CD4-positive, alpha-beta T cell (primary cell): ENCODE measurements at places on chromosomes 6 and 20.

DNA sequence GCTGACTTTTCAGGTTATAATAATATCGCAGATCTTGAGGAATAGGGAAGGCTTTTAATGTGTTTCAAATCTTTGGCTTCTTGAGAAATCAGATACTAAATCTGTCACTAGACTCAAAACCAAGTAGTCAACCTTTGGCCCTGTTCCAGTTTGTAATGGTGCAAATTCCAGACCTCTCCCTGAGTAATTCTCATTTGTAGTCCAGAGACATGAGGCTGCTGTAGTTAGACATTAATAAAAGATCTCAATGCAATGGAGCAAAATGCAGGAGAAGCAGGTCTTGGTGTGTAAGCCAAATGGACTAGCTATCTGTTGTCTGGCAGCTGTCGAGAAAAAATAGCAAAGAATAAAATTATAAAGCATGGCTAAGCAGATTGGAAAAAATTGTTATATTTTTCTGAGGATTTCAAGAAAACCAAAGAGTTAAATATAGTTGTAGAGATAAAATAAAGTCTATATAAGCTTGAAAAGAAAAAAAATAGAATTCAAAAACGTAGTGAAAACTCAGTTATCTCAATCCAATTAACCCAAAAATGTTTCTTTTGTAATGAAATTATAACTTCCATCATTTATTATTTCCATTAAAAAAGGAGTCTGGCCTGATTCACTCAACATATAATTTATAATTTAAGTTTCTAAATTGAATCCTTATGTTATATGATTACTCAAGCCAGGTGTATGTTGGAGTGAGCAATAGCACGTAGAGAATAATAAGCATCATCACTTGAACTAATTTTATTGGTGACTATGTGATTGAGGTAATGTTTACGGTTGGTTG lies 161.5 kb upstream of the ADGRB3 start:
- no peak for DNase-seq

GRCh38 chr6:131792091-131792496 lies 15.7 kb upstream of the ENPP1 start:
- no peak for DNase-seq

GRCh38 chr6:64376394-64376793 lies 740.8 kb downstream of the PHF3 start:
- no peak for DNase-seq

DNA sequence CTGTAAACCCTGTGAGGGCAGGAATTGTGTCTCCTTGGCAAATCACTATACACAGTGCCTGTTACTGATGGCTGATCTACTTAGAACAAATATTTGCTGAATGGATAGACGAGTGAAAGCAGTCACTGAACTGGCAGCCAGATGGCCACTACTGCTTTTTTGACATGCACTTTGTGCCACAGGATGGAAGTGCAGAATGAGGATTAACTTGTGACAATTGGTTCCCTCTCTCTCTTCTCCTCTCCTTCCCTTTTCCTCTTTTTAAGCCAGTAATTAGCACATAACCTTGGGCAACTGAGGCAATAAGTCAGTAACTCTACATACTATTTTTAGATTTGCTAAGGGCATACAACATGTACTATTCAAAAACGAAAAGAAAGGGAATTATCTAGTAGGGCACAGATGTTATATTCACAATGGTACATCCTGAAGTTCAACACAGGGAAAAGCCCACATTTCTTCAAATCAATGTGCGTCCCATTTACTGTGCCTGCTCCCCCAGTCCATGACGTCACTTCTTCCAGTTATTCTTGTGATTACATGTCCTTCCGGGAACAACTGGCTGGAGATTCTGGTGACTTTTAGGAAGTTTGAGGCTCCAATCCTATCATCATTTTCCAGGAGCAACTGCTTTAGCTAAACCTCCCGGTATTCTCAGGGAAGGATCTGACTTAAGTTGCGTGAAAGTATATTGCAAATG lies 17.0 kb upstream of the RPS6KA2 start:
- DNase-seq: no peak

GRCh38 chr20:61149636-61150035 lies 102.4 kb upstream of the CDH4 start:
- no peak for DNase-seq

- DNase-seq: no peak
Measured at GRCh38 chr6:114297135-114297534, 45.7 kb downstream of the HS3ST5 start.

GRCh38 chr20:20806121-20807095 lies 94.0 kb upstream of the RALGAPA2 start:
- DNase-seq: no peak

DNA sequence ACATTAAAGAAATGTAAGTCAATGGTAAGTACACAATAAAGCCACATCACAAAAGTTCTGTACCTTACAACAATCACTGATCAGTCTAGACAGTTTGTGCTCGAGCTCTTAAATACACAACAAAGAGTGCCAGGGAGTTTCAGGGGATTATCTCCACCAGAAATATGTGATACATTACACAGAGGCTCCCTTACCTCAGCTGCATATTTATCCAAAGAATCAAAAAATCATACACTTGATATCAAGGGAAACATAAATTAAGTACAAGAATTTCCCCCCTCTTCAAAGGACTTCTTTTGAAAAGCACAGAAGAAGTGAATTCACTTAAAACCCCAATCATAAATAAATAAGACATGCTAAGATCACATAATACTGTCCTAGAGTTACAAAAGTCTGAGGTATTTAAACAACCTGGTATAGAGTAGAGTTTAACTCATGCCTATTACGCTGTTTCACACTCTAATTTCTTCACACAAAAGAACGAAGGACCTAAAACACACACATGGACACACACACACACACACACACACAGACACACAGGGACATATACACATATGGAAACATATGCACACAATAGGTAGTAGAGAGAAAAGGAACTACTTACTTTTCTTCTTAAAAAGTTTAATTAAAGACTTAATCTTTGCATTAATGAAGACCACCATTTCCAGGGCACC lies 528 bp downstream of the NHSL1 start:
- DNase-seq: no peak

GRCh38 chr6:16086965-16087364 lies 41.9 kb upstream of the MYLIP start:
- DNase-seq: no peak

- DNase-seq: no peak
Measured at GRCh38 chr6:85747093-85747492, 104.4 kb upstream of the SYNCRIP start.

DNA sequence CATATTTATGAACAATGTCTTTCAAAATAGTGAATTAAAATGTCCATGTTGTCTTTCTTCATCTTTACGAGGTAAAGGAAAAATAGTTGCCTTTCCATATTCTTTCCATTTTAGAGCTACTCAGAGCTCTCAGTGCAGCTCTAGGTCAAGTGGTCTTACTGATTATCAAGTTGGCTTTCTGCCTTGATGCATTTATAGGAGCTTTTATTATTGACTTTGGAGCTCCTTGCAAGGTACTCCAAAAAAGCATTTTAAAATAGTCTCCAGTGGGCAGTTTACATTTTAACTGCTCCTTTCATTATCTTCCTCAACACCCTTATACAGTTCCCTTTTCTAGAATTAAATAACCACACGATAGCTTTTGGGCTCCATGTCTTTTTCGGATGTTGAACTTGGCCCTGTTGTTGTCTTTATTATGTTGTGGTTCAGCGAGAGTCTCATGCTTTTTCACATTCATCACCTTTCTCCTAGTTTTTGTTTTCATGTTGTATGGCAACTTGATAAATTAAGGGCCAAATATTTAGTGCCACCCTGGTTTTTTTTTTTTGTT lies 122.9 kb downstream of the CLIC5 start:
- DNase-seq: no peak

- DNase-seq: no peak
Measured at GRCh38 chr6:19712012-19712688, 125.0 kb upstream of the ID4 start.

DNA sequence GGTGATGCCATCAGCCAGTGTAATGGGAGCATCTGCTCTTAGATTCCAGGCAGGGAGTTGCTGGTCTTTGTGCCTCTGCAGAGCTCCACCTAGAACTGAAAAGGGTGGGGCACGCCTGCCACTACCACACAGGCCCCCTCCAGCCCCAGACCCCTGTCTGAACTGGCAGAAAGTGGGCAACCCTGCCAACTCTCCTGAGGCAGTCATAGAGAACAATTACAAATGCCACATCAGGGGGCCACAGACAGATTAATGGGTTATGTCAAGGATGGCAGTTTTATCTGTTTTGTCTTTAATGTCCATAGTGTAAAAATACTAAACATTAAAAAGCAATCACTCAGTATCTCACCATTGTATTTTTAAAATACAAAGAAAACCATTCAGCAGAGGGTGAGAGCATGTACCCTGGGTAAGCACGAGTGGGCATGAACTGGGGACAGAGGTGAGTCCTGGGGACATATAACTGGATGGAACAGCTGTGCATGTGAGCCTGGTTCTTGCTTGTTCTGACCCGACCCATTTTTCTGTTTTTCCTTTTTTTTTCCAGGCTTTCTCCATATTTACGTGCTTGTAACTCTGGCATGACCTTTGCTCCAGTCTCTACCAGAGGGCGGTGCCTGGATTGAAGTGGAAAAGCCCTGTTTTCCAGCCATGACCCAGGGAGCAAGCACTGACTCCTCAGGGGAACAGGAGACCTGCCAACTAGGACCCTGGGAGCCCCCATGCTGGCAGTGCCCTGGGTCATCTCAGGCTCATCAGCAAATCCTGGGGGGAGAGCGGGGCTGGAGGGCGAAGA lies 8.2 kb downstream of the TRAF3IP2 start:
- no peak for DNase-seq

GRCh38 chr20:48635791-48636267 lies 192.0 kb downstream of the PREX1 start:
- peak; percentile 35 for DNase-seq

- no peak for DNase-seq
Measured at GRCh38 chr6:3052481-3053230, 15.6 kb upstream of the RIPK1 start.

GRCh38 chr6:28537065-28537464 lies 11.4 kb downstream of the GPX5 start:
- no peak for DNase-seq

DNA sequence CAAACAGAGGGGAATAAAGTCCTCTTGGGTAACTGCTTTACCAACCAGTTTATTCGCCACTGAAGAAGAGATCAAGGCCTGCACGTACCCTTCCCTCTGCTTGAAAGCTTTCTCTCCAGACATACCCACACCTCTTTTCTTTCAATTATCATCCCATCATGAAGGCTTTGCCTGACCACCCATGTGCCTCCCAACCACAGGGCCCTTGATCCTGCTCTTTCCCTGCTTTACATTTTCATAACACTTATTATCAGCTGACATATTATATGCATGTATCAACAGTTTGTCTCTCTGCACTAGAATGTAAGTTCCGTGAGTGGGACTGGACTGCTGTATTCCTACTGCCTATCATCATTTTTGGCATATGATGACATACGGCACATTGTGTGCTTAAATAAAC lies 20.9 kb upstream of the RPN2 start:
- DNase-seq: no peak

- DNase-seq: no peak
Measured at GRCh38 chr20:45959956-45960630, 11.9 kb downstream of the ZNF335 start.

GRCh38 chr20:48275286-48276020 lies 490.2 kb upstream of the SULF2 start:
- no peak for DNase-seq

- no peak for DNase-seq
Measured at GRCh38 chr6:74956559-74957428, 249.1 kb downstream of the COL12A1 start.

DNA sequence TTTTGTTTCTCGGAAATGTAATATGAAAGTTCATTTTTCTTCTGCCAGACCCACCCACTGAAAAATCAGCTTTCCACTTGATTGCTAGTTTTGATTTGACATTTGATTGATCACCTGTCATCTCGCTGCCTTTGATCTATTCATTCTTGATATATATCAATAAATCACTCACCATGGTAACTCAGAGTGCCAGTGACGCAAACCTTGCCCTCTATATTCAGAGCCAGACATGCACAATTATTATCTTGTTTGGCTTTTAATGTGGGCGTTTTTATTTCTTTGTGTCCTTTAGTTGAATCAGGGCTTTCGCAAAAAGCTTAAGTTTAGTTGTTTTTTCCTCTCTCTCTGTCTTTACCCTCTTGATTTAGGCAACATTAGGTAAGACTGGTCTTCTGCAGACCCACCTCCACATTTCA lies 2.0 kb downstream of the TSHZ2 start:
- peak; percentile 38 for DNase-seq

GRCh38 chr20:38143646-38144554 lies 21.2 kb downstream of the TGM2 start:
- DNase-seq: peak; percentile 61

DNA sequence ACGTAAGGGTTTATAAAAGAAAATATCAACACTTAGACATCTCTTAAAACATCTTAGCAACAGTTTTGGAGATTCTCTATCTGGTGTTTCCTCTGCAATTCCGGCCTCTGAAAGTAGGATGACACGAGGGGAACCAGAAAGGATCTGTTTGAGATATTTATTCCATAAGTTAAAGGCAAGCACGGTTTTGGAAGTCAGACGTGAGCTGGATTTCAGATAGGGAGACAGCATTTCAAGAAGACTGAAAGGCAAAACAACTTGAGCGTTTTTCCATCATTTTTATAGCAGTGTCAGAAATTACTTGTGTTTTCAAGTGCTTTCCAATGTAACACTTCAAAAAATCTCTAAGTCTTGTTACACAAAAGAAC lies 52.9 kb upstream of the BTN3A2 start:
- DNase-seq: peak; percentile 45

DNA sequence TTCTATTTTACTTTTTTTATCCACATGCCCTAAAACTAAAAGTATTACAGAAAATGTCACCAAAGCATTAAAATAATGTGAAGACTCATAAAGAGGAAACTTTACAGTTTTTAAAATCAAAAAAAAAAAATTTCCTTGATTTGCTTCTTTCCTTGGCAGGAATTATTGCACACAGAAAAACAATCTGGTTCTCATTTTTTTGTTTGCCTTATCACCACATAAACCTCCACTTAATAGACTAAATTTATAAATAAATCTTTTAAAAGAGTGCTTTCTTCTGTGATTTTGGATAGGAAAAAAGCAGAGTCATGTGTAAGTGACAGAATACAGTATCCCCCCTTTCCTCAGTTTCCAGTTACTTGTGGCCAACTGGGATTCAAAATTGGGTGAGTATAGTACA lies 695.1 kb upstream of the CITED2 start:
- no peak for DNase-seq

- DNase-seq: no peak
Measured at GRCh38 chr20:13205848-13206434, 15.1 kb upstream of the ISM1 start.
